ENCODE measurements at places on chromosomes 1 and 21. TPM values are rescaled to one million over a fixed set of nuclear protein-coding genes. Genes with fewer than 3 reads are reported as not detected.

BNIPL gene
- not detected for polyA plus RNA-seq

NEK2 gene
- polyA plus RNA-seq: 4.6 TPM

MEX3A gene
- 0.25 TPM for polyA plus RNA-seq

GBP2 gene
- polyA plus RNA-seq: 66.0 TPM

TIE1 gene
- 2.1 TPM for polyA plus RNA-seq

GNG4 gene
- 1.4 TPM for polyA plus RNA-seq

PRAMEF8 gene
- polyA plus RNA-seq: not detected

ADAM30 gene
- not detected for polyA plus RNA-seq

HSD3B2 gene
- 0.10 TPM for polyA plus RNA-seq

LDLRAD1 gene
- polyA plus RNA-seq: not detected

PTGFR gene
- 0.60 TPM for polyA plus RNA-seq

GJA9 gene
- not detected for polyA plus RNA-seq

GRCh38 chr1:245858022-245858721 is 648.9 kb downstream of the SMYD3 start:
- H3K4me1 ChIP-seq: no peaks in the 10 kb centered on the region
- H3K36me3 ChIP-seq: peaks cover 6% of the 10 kb centered on the region
- no peak for DNase-seq
- no peaks in the 10 kb centered on the region for H3K27me3 ChIP-seq
- no peak overlapping the region for H3K27ac ChIP-seq
- no peak overlapping the region for H3K4me3 ChIP-seq

DNA sequence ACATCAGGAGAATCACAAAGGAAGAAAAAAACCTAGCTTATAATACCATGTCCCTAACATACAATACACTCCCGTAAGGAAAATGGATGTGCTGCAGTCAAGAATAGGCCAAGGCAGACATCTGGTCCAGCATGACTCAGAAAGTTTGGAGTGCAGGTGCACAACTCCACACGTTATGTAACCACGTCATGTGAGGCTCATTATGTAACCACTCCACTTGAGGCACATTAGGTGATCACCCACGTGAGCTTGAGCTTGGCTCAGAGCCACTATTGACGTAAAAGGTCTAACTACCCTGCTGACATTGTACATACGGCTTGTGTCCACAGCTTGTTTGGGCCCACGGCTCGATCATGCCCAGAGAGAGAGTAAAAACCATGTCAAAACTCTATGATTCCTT is 99.8 kb upstream of the C1orf21 start:
- DNase-seq: no peak
- peaks cover 5% of the 10 kb centered on the region for H3K4me1 ChIP-seq
- H3K36me3 ChIP-seq: no peaks in the 10 kb centered on the region
- H3K27me3 ChIP-seq: no peaks in the 10 kb centered on the region

- H3K27me3 ChIP-seq: no peaks in the 10 kb centered on the region
- H3K4me3 ChIP-seq: no peak overlapping the region
- no peak for DNase-seq
- no peak overlapping the region for H3K27ac ChIP-seq
- H3K4me1 ChIP-seq: no peaks in the 10 kb centered on the region
Observed at GRCh38 chr1:202498542-202498941, 150.0 kb downstream of the PPP1R12B start.

DNA sequence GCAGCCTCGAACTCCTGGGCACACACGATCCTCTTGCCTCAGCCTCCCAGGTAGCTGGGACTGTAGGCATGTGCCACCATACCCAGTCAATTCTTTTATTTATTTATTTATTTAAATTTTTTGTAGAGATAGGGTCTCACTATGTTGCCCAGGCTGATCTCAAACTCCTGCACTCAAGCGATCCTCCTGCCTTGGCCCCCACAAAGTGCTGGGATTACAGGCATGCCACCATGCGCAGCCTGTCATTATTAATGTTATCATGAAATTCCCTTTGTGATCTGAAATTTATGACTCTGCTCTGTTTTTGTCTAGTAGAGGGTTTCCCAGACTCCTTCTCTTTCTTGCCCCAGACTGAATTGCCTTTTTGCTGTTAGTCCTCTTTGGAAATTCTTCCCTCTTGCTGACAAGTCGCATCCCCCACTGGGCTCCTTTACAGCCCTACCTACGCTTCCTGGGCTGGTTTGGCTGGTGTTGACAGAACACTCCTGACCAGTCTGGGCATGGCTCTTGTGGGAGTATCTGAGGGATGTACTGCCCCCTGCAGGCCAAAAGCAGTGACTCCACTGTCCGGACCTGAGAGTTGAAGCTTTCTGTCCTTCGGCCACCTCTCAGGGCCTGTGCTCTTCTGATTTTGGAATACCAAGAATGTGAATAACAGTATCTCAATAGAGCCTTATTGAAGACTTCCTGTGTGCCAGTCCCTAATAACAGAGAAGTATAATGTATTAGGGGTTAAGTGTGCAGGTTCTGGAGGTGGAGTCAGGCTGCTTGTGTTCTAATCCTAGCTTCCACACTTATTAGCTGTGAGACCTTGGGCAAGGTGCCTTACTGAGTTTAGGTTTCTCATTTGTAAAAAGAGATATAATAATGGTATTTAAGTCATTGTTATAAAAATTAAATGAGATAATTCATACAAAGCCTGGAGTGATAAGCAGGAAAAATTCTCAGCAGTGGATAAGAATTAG is 28.2 kb downstream of the TCEANC2 start:
- no peak overlapping the region for H3K4me3 ChIP-seq
- peak; percentile 79 for DNase-seq
- H3K36me3 ChIP-seq: no peaks in the 10 kb centered on the region

DNA sequence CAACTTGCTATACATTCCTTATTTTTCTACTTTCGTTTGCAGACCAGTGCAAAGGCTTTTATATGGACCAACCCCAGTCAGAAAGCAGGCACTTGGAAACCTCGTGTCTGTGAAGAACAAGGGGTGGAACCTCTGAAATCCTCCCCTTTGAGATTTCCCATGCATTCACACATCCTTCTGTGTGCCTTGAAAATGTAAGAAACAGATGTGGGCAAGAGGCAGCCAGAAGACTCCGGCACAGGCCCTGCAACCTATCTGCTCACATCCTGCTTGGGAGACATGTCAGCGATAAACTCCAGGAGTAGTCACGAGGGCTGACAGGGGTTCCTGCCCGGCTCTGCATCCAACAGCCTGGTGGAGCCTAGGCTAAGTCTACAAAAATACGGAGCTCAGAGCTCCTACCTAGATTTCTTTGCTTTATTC is 42.5 kb downstream of the ETS2 start:
- DNase-seq: peak; percentile 69
- H3K4me3 ChIP-seq: no peak overlapping the region
- peaks cover 8% of the 10 kb centered on the region for H3K4me1 ChIP-seq
- H3K36me3 ChIP-seq: no peaks in the 10 kb centered on the region
- H3K27me3 ChIP-seq: no peaks in the 10 kb centered on the region

DNA sequence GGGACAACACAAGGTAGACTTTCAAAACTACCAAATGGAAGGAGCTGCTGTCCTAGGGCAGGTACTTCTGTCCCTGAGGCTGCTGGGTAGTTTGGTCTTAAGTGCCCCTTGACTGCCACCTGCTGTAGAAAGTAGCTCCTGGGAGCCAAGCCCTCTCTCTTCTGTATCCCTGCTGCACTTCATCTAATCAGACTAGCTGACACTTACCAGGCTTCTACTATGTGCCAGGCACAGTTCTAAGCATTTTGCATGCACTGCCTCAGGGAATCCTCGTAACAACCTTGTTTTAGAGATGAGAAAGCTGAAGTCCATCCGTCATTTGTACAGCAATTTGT is 15.9 kb upstream of the SRSF4 start:
- peaks cover 9% of the 10 kb centered on the region for H3K4me1 ChIP-seq
- peak; percentile 77 for DNase-seq
- no peak overlapping the region for H3K27ac ChIP-seq
- H3K36me3 ChIP-seq: peaks cover 80% of the 10 kb centered on the region

DNA sequence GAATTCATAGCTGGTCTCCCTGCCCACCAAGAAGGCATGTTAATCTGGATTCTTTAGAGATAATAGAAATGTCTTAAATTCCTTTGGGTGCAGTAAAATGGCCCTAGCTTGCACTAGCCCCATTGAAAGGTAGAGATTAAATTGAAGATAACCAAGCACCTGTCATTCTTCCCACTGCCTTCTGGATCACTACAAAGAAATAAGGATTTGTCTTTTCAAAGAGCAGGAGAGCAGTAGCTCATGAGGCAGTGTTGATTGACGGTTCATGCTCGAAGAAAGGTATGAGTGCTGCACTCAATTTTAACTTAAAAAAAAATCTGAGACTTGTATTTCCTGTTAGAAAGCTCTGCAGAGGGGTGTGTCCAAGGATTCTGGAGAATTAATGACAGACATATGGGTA is 74.9 kb upstream of the F3 start:
- H3K27me3 ChIP-seq: no peaks in the 10 kb centered on the region
- DNase-seq: no peak
- H3K4me1 ChIP-seq: peaks cover 51% of the 10 kb centered on the region
- no peak overlapping the region for H3K4me3 ChIP-seq

DNA sequence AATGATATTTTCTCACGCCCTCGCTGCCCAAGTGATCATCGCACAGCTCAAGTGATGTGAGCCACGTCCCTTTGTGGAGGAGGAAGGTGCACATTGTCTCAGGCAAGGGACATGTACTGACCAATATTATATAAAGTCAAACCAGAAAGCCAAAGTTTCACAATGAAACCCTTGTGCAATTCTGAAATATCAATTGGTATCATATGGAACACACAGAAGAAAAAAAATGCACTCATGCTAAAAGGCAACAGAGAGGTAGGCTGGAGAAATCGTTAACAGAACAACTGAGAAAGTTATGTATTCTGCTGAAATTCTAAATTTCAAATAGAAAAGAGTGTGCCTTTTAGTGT is 1.9 kb downstream of the JAM2 start:
- peak overlapping the region; percentile 73 for H3K4me3 ChIP-seq
- no peaks in the 10 kb centered on the region for H3K36me3 ChIP-seq
- peak overlapping the region; percentile 78 for H3K27ac ChIP-seq
- H3K4me1 ChIP-seq: peaks cover 34% of the 10 kb centered on the region
- DNase-seq: no peak
- peaks cover 31% of the 10 kb centered on the region for H3K27me3 ChIP-seq

- H3K4me1 ChIP-seq: peaks cover 8% of the 10 kb centered on the region
- no peak overlapping the region for H3K4me3 ChIP-seq
- no peak overlapping the region for H3K27ac ChIP-seq
- no peaks in the 10 kb centered on the region for H3K36me3 ChIP-seq
- DNase-seq: no peak
Observed at GRCh38 chr1:160534823-160535605, 12.0 kb upstream of the SLAMF6 start.

GRCh38 chr1:14215151-14215550 is 383.3 kb upstream of the KAZN start:
- DNase-seq: no peak
- no peaks in the 10 kb centered on the region for H3K27me3 ChIP-seq
- no peak overlapping the region for H3K27ac ChIP-seq
- H3K36me3 ChIP-seq: no peaks in the 10 kb centered on the region

DNA sequence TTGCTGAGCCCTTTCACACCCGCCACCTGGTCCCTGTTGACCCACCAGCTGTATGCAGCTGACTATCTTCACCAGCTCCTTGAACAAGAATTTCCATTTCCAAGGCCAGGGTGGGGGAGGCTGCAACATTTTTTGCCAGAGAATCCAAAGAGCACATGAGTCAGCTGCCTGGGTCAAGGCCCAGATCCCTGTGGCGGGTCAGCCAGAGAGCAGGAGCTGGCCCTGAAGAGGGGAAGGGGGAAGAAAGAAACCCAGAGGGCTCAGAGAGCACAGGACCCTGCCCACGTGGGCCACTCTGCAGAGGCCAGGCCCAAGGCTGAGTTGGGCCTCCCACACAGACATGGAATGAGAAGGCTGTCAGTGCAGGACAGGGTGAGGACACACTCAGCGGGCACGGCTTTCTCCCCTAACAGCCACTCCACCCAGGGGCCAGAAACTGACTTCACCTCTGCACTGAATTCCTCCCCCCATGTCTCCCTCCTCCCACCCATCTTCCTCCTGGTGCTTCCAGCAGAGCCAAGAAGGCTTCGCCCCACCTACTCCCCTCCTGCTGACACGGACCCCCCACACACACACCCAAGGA is 28.9 kb downstream of the S100A6 start:
- peaks cover 25% of the 10 kb centered on the region for H3K4me1 ChIP-seq
- H3K4me3 ChIP-seq: no peak overlapping the region
- no peaks in the 10 kb centered on the region for H3K27me3 ChIP-seq
- peak overlapping the region; percentile 72 for H3K27ac ChIP-seq
- DNase-seq: peak; percentile 52

DNA sequence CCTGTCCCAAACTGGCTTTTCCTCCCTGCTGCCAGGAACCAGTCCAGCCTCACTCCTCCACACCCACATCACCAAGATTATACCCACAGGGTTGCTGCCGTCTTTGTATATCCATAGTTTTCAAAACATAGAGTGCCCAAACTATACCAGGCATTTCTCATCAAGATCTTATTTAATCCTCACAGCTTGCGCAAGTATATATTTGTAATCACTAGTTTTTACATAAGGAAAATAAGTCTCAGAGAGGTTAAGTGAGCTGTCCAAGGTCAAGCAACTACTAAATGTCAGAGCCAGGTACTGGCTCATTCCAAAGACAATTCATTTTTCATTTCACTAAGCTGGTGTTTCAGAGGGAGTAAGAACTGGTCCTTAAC is 34.9 kb upstream of the ZNF362 start:
- no peak overlapping the region for H3K4me3 ChIP-seq
- H3K27ac ChIP-seq: no peak overlapping the region
- H3K27me3 ChIP-seq: no peaks in the 10 kb centered on the region
- H3K36me3 ChIP-seq: no peaks in the 10 kb centered on the region
- H3K4me1 ChIP-seq: peaks cover 15% of the 10 kb centered on the region
